ENCODE measurements at places on chromosomes 7 and 10. TPM values are rescaled to one million over a fixed set of nuclear protein-coding genes. Genes with fewer than 3 reads are reported as not detected.

Gene CAPZA2
- 121 TPM for total RNA-seq

Gene EPHA1
- under 0.01 TPM for total RNA-seq

Gene PTF1A
- total RNA-seq: not detected

Gene LRRTM3
- total RNA-seq: not detected

Gene LRRN3
- 3.2 TPM for total RNA-seq

Gene TUBAL3
- total RNA-seq: not detected

Gene DYDC2
- total RNA-seq: not detected

Gene PNLIPRP2
- not detected for total RNA-seq

Gene CACNB2
- total RNA-seq: 1.2 TPM

Gene HOXA2
- total RNA-seq: 1.3 TPM

Gene TMEM248
- 103 TPM for total RNA-seq

Gene FXYD4
- not detected for total RNA-seq

Gene AKR1C8
- not detected for total RNA-seq

Gene ZNF503
- 22.7 TPM for total RNA-seq

Gene IL6
- total RNA-seq: 2.2 TPM

Gene FAM131B
- total RNA-seq: 3.9 TPM

Gene METTL27
- 36.6 TPM for total RNA-seq

Gene COBL
- under 0.01 TPM for total RNA-seq

Gene KCNMA1
- 44.8 TPM for total RNA-seq
